ENCODE measurements at places on chromosomes 11 and 22. TPM values are rescaled to one million over a fixed set of nuclear protein-coding genes. Genes with fewer than 3 reads are reported as not detected.

The GPR83 gene
- total RNA-seq, result 0.17 TPM

The DDI1 gene
- not detected for total RNA-seq

The PANX3 gene
- total RNA-seq, result not detected

The PRODH gene
- 9.1 TPM for total RNA-seq

The APOL5 gene
- not detected for total RNA-seq

The CECR2 gene
- 7.1 TPM for total RNA-seq

The CDC42EP2 gene
- total RNA-seq, result 13.0 TPM

The SYT8 gene
- total RNA-seq, result not detected

The CCDC116 gene
- not detected for total RNA-seq

The UPK3A gene
- 0.25 TPM for total RNA-seq

The PRRG4 gene
- total RNA-seq, result 0.62 TPM

The SMTNL1 gene
- total RNA-seq, result not detected

The OR51B4 gene
- not detected for total RNA-seq

The PPFIA1 gene
- total RNA-seq, result 46.8 TPM

The AGBL2 gene
- 0.25 TPM for total RNA-seq

The CNTF gene
- total RNA-seq, result 1.4 TPM

The WNT11 gene
- total RNA-seq, result 15.2 TPM

The DSCAML1 gene
- 1.2 TPM for total RNA-seq

The ZDHHC8 gene
- 51.6 TPM for total RNA-seq

The OR8D4 gene
- total RNA-seq, result not detected

The CD3D gene
- 1.6 TPM for total RNA-seq

The PUS3 gene
- total RNA-seq, result 7.1 TPM

The FGF19 gene
- total RNA-seq, result not detected

The ARVCF gene
- total RNA-seq, result 26.8 TPM

The SLC22A8 gene
- not detected for total RNA-seq

The NELL1 gene
- total RNA-seq, result not detected

The RAB30 gene
- total RNA-seq, result 31.3 TPM

The ZDHHC13 gene
- 5.9 TPM for total RNA-seq

The ZP1 gene
- total RNA-seq, result not detected

The DNAJC24 gene
- 17.7 TPM for total RNA-seq

The ANKK1 gene
- 0.10 TPM for total RNA-seq

The GLYAT gene
- total RNA-seq, result 0.59 TPM

The LRRC32 gene
- total RNA-seq, result 30.8 TPM

The INS gene
- not detected for total RNA-seq

The ZBTB16 gene
- total RNA-seq, result 67.3 TPM

The PDXP gene
- total RNA-seq, result 21.5 TPM

The RBMXL2 gene
- total RNA-seq, result not detected

The KCNJ11 gene
- total RNA-seq, result 29.2 TPM

The APOL6 gene
- total RNA-seq, result 5.2 TPM

The LDLRAD3 gene
- total RNA-seq, result 1.6 TPM

The FKBP2 gene
- 50.0 TPM for total RNA-seq

The CD3E gene
- total RNA-seq, result 1.1 TPM

The THOC5 gene
- 41.5 TPM for total RNA-seq

The FXYD6 gene
- total RNA-seq, result 35.4 TPM

The CEND1 gene
- total RNA-seq, result not detected

All from left ventricle myocardium superior (tissue), 1 donor.